ENCODE measurements at places on chromosomes 7 and 10. TPM values are rescaled to one million over a fixed set of nuclear protein-coding genes. Genes with fewer than 3 reads are reported as not detected.

The PIP gene
- total RNA-seq = not detected

The UPK3B gene
- under 0.01 TPM for total RNA-seq

The HABP2 gene
- not detected for total RNA-seq

The CUZD1 gene
- total RNA-seq = 0.50 TPM

The C10orf143 gene
- total RNA-seq = 2.0 TPM

The CYP51A1 gene
- total RNA-seq = 784 TPM

The CUBN gene
- 1.3 TPM for total RNA-seq

The CRYGN gene
- 0.50 TPM for total RNA-seq

The INA gene
- 0.50 TPM for total RNA-seq

The UNC5B gene
- 36.0 TPM for total RNA-seq

The WIPF3 gene
- 0.33 TPM for total RNA-seq

The CUL2 gene
- total RNA-seq = 22.8 TPM

The GBX1 gene
- not detected for total RNA-seq

The TAF6 gene
- total RNA-seq = 41.5 TPM

The PRTFDC1 gene
- 18.5 TPM for total RNA-seq

The HOXA1 gene
- 0.50 TPM for total RNA-seq

The TDRD1 gene
- not detected for total RNA-seq

The SPDYE11 gene
- total RNA-seq = not detected

The MMD2 gene
- total RNA-seq = not detected

The HTR5A gene
- total RNA-seq = not detected

The NPSR1 gene
- not detected for total RNA-seq

The PNLIPRP1 gene
- not detected for total RNA-seq

The HMX3 gene
- total RNA-seq = not detected

The ZNF467 gene
- 1.0 TPM for total RNA-seq

The INSYN2A gene
- total RNA-seq = 0.66 TPM

The PLA2G12B gene
- total RNA-seq = not detected

The ADGRA1 gene
- not detected for total RNA-seq

The AS3MT gene
- total RNA-seq = 8.1 TPM

The TRIL gene
- total RNA-seq = 0.17 TPM

The TWIST1 gene
- 31.2 TPM for total RNA-seq

The DYNC1I1 gene
- total RNA-seq = 0.17 TPM

The GIMAP5 gene
- not detected for total RNA-seq

The SPDYE9 gene
- not detected for total RNA-seq

The SLC29A4 gene
- 6.4 TPM for total RNA-seq

The CD36 gene
- 41.0 TPM for total RNA-seq

The HTR7 gene
- total RNA-seq = 0.77 TPM
